CD8-positive, alpha-beta memory T cell (primary cell): ENCODE measurements at places on chromosomes 5 and 9.

GRCh38 chr9:86766912-86767311 lies 180.4 kb downstream of the GAS1 start:
- no peak for DNase-seq

DNA sequence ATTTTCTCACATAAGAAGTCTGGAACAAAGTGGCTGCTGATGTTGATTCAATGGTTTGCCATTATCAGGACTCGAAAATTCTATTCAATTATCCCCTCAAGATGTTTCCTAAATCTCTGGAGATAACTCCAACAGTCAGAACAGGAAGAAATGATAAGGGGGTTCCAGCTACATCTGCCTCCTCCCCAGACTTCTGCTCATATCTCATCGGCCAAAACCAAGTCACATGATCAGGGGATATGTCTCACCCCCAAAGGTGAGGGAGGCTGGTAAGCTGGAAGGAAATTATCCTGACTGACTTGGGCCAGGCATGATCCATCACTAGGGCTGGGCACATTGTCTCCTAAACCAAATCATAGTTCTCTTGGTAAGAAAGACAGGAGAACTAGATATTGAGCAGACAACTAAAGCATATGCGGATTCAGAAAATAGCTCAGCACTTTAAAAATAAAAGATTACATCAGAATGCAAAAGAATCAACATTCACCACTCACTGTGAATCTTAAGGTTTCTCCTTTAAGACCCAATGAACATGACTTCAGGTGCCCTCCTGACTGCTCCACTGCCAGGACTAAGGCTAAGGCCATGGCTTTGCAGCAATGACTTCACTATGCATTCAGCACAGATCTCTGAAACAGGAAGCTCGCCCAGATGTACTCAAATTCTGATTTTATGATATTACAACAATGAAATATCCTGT lies 306.3 kb downstream of the ENC1 start:
- DNase-seq, result no peak

- DNase-seq, result no peak
These were observed 46.1 kb downstream of the DCP2 start for GRCh38 chr5:113022661-113023060.

- DNase-seq, result no peak
These were observed 52.6 kb downstream of the SAR1B start for GRCh38 chr5:134580001-134580460.

DNA sequence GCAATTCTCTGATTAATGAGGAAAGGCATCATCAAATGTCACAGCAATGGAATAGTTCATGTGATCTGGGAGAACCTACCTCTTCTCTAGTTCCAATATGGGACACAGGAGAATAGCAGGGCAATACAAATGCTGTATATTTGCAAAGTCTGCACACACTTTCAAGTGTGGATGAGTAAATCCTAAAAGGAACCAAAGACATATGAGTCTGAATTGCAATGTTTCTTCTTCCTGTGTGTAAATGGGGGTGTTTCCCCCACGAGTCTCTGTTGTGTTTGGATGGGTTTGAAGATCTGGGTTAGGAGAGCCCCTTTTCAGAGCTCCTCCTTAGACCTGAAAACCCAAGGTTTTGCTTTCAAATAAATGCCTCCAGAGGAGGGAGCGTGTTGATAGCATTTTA lies 26.9 kb downstream of the SLC46A2 start:
- DNase-seq, result no peak

- DNase-seq, result no peak
These were observed 9.4 kb downstream of the OR2K2 start for GRCh38 chr9:111320631-111321030.

GRCh38 chr5:109177227-109177626 lies 232.5 kb downstream of the PJA2 start:
- DNase-seq, result no peak

GRCh38 chr9:8855046-8855445 lies 1055.5 kb upstream of the DMAC1 start:
- DNase-seq, result no peak
